ENCODE measurements at places on chromosomes 12 and 14.

DNA sequence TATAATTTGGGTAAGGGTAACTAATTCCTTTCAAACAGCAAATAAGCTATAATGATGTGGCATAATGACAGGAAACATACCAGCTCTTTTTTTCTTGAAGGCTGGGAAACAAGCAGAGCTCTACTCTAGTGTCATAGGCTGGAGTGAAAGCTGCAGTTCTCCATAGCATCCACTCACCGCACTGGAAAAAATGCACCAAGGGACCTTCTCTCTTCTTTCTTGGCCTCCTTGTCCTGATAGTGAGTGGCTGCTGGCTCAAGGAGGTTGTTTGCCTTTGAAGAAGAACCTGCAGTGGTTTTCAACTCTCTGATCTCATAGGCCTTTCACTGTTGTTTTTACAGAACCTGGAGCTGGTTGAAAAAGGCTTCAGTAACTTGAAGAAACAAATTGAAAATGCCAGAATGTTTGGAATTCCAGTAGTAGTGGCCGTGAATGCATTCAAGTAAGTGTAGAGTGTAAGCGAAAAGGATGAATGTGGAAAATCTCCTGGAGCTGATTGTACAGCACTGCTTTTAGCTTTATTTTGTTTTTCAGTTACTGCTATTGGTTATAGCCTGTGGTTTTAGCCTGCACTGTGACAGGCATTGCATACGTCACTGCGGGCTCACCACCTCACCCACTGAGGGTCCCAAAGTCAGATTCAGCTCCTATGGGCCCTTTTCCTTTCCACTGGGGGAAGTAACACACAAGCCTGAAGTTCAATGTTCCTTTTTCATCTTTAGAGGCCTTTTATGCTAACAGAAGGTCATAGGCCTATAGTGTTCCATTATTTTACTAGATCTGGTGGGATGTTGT is 17.2 kb upstream of the AKAP5 start:
- no peak for DNase-seq

DNA sequence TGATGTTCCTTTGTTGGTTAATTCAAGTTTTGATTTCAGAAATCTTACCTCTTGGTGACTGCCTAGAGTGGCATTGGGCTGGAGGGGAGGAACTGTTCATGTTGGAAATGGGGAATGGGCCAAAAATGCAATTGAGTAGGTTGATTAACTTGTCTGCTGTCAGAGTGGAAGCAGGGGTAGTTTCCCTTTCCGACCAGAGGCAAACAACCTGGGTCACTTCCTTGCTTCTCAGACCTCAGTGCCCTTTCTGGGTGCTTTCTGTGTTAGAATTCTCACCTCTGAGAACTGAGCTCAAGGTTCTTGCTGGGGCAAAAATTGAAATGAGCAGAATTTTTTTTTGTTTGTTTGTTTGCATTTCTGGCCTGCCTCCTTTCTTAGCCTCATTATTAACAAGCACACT is 2.3 kb upstream of the M6PR start:
- no peak for DNase-seq

DNA sequence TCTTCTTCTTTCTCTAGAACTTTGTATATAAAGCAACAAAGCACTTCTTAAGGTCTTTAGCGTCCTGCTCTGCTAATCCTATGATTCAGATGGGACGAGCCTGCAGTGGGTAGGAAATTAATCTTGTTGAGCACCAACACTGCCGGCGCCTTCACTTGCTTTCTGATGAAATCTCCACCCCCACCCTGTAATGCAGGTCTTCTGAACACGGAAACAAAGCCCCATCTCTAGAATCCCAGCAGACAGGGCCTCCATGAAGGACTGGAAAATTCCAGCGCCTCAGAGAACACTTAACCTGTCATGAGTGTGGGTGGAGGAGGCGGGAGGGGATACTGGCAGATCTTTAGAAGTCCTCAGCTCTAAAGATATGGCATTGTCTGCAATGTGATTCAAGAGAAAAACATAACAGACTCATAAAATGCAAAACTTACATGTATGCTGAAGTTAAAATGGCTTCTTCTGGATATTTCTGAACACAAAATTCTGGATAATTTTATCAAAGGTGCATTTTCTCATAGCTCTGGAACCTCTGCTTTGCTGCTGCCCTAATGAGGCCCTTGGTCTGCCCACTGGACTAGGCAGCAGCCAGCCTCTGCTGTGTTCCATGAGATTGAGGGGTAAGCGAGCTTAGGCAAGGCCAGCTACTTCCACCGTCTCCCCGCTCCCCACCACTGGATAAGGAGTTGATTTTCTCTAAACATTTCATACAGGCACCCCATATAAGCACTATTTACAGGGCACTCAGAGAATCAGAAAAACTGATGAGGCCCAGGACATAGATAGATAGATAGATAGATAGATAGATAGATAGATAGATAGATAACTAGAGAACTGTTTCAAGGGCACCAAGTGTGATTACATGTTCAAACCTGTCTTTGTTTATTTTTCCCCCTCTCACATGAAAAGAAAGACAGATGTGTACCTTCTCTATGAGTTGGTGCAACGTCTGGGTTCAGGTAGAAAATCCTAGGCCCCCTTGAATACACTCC is 43.1 kb downstream of the ZFP36L1 start:
- DNase-seq, result no peak

DNA sequence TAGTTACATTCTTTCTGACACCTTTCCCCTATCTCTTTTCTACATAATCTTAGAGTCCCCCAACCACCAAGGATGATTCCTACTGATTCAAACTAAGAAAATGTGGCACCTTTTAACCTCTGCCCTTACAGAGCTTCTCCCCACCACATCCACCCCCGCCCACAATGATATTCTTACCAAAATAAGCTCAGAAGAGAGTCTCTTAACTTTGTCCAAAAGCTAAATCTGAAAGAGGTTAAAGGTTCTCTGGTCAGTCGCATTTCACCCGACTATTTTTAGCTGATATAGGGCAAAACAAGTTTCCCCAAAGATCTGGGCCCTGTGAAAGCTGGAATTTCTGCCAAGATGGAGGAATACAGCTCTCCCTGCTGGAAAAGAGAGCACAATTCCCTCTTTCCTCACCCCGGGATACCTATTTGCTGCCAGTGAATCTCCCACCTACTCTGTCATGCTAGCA is 128.6 kb downstream of the ZFP36L1 start:
- DNase-seq, result no peak

DNA sequence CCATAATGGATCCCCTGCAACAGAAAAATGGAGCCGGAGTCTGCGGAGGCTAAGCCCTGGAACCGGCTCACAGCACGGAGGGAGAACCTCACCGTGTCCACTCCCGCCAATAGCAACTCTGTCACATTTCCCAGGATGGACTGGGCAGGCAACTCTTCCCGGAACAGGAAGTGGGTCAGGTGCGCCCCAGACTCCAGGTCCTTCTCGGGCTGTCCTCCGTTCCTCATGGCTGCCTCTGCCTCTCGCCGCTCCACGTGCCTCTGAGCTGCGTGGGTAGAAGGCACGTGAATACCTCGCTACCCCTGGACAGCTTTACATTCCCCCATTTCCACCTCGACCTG is 2.2 kb downstream of the CYP27B1 start:
- no peak for DNase-seq

- DNase-seq, result no peak
Observed at GRCh38 chr12:54371328-54372112, 7.2 kb upstream of the GPR84 start.
